Pons (tissue), 1 donor: ENCODE measurements at places on chromosomes 1 and 21.

DNA sequence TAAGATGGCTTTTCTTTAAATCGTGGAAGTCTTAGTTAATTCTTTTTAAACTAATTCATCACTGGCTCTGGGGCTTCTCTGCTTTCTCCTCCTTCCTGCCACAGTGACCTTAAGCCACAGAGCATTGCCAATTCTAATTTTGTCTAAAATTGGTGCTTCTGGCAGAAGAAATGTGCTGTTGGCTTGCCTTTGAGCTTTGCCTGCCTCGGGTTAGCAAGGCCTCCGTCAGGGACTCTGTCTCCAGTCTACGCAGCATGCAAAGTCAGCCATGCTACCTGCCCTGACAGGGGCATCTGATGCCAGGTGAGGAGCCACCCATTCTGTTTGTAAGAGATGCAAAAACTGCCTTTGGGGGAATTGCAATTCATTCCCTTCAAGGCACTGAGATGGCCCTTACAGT is 25.2 kb downstream of the CLDN14 start:
- DNase-seq = no peak

GRCh38 chr1:2874607-2875480 is 73.4 kb upstream of the TTC34 start:
- no peak for DNase-seq

GRCh38 chr1:23906731-23907130 is 6.4 kb downstream of the CNR2 start:
- no peak for DNase-seq

DNA sequence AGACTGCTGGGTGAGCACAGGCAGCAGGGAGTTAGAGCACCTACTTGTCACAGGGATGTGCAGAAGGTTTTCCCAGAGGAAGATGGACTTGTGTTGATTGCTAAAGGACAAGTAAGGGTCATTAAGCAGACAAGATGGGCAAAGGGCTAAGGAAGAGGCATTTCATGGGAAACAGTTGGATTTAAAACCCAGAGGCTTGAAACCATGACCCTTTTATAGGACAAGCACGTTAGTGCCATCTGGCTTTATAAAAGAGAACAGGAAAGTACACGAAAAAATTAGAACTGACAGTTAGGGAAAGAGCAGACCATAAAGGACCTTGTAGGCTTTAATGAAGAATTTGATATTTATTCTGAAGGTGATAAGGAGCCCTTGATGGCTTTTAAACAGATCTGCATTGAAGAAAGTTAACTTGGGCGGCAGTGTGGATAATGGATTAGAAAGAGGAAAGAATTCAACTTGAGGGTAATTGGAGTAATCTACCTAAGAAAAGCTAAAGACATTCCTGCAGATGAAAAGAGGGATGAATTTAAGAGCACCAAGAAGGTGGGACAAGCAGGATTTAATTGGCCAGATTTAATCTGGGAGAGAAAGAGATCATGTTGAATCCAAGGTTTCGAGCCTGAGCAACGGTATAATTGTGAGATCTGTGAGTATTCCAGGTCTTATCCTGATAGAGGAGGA is 68.6 kb downstream of the ZC3H11B start:
- DNase-seq = peak; percentile 17

GRCh38 chr1:85327759-85328158 is 51.3 kb upstream of the BCL10 start:
- DNase-seq = no peak

GRCh38 chr21:29817450-29817849 is 122.3 kb downstream of the GRIK1 start:
- no peak for DNase-seq

GRCh38 chr1:212878418-212878817 is 20.3 kb downstream of the FLVCR1 start:
- DNase-seq = no peak

DNA sequence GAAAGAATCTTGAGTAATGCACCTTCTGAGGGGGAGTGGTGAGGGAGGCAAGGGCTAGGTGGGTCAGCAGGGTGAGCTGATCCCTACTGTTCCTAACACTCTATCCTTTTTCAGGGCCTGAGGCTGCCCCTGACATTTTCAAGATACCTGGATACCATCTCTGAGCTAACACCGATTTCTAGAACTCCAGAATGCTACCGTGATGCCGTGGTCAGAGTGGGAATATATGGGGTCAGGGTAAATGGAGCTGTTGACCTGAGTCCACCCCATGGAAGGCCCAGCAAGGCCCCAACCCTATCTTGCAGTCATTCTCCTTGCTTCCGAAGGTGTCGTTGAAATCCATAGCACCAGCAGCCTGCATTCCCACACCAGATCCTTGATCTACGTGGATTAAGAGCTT is 18.0 kb upstream of the PTPRF start:
- no peak for DNase-seq
